Lower lobe of right lung (tissue), 2 donors: ENCODE measurements at places on chromosomes 13 and 19. TPM values are rescaled to one million over a fixed set of nuclear protein-coding genes. Genes with fewer than 3 reads are reported as not detected.

The C19orf18 gene
- 1.0 TPM for total RNA-seq

The CYP2S1 gene
- 11.0 TPM for total RNA-seq

The NLRP8 gene
- not detected for total RNA-seq

The ZNF611 gene
- total RNA-seq: 24.4 TPM

The ARRDC5 gene
- total RNA-seq: 0.83 TPM

The SULT2A1 gene
- total RNA-seq: not detected

The ZNF681 gene
- total RNA-seq: 1.7 TPM

The CARM1 gene
- 27.5 TPM for total RNA-seq

The FCGBP gene
- 95.3 TPM for total RNA-seq

DNA sequence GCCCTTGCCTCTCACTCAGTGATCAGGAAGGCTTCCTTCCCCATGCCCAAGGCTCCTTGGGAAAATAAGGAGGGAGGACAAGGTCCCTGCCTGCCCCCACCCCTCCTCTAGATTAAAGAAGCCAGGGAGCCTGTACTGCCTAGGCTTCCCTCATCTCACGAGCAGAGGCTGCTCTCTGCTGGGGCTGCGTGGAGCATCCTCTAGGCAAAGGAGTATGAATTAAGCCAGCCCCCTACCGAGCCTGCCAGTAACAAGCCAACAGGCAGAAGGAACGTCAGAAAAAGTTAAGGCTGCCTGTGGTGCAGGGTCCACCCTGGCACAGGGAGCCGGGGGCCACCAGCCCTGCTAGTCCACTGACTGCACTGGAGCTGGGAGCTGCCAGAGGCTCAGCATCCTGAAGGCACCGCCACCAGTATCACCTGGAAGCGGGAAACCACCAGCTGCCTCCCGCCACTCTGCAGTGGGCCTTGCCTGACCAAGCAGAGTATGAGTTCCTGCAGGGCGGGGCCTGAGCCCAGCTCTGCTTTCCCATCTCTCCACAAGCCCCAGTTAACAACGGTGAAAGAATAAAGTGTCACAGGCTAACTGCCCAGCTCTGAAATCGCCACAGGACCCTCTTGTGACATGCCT, 6.8 kb downstream of the NAPA start:
- peaks cover 70% of the 10 kb centered on the region for H3K4me1 ChIP-seq
- H3K27me3 ChIP-seq: no peaks in the 10 kb centered on the region
- no peak overlapping the region for H3K4me3 ChIP-seq
- H3K36me3 ChIP-seq: peaks cover 38% of the 10 kb centered on the region
- no peak overlapping the region for H3K27ac ChIP-seq

GRCh38 chr13:30982506-30982905, 50.0 kb downstream of the TEX26 start:
- H3K27me3 ChIP-seq: peaks cover 3% of the 10 kb centered on the region
- no peaks in the 10 kb centered on the region for H3K4me1 ChIP-seq
- no peaks in the 10 kb centered on the region for H3K36me3 ChIP-seq
- no peak overlapping the region for H3K27ac ChIP-seq
- no peak for DNase-seq

DNA sequence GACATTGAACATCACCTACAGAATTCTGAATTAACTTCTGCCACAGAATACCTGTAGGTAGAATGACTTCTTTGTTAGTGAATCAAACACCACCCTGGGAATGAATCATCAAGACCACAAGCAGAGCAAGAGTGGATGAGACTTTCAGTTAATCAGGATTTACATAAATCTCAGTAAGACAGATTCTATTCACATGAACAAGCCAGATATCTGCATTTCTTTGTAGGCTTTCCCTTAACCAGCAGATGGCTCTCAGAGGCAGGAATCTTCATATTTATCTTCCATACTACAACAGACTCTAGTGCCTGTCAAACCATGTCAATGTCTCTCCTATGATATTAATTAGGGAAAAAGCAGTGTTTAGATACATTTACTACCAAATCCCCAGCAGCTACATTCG, 412.1 kb downstream of the KLF12 start:
- H3K36me3 ChIP-seq: no peaks in the 10 kb centered on the region
- DNase-seq: no peak
- no peaks in the 10 kb centered on the region for H3K27me3 ChIP-seq
- H3K4me3 ChIP-seq: no peak overlapping the region
- H3K27ac ChIP-seq: no peak overlapping the region

DNA sequence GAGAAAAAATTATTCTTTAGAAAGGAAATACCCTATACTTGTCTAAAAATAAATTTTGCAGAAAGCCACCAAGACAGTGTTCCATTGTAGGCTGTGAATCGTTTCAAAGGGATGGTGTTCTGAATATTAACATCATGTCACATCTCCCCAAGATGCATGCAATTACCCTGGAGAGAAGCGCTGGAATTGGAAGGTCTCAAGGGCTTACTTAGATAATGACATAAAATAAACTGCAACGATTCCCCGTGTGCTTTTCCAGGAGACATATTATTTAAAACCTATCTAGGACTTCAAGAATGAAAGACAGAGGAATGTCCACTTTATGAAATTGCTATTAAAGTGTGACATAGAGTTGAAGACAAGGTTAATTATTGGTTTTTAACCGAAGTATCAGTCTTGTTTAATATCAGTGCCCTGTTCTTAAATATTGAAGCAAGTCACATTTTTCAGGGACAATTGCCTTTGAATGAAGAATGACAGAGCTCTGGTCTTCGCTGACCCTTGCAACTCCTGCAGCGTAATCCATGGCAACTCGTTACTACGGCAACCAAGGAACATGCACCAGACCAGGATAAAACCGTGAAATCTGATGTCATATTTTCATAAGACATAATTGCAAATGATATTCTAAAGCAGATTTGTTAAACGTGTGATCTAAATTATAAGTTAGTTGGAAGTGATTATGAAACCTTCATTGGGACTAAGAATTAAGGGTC, 91.7 kb downstream of the EFNB2 start:
- no peak overlapping the region for H3K27ac ChIP-seq
- no peaks in the 10 kb centered on the region for H3K4me1 ChIP-seq
- H3K4me3 ChIP-seq: no peak overlapping the region
- DNase-seq: no peak
- H3K36me3 ChIP-seq: no peaks in the 10 kb centered on the region
- H3K27me3 ChIP-seq: no peaks in the 10 kb centered on the region

DNA sequence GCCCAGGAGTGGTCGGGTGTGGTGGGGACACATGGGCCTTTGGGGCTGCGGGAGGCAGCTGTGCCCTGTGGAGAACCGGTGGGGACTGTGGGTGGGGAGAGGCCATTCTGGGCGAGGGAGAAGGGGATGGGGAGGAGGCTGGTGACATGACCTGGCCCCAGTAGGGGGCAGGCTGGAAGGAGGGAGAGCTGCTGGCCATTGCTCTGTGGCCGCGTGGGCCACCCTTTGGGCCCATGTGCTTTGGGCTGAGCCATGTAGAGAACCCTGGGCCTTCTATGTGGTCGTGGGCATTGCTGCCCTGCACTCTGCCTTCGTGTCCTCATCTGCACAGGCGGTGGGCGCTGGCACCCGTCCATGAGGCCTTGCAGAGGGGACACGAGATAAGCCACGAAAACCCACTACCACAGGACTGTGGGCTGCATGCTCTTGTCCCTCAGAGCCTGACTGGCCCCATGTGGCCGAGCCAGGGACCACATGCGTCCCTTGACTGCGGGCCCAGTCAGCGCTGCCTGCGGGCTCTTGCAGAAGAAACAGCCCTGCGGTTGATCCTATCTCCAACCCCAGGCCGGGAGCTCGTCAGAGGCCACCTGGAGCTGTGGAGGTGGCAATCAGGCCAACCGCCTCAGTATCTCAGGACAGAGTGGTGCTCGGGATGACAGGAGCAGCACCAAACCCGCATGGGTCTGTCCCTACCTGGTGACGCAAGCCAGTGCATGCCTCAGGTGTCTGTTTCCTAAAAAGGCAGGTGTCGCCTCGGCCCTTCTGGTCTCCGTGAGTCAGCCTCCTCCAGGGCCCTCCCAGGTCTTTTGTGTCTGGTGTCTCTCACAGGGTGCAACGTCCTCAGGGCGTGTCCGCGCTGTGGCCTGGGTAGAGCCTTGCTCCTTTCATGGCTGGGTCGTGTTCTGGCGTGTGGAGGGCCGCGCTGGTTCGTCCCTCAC, 14.3 kb downstream of the FZR1 start:
- H3K27ac ChIP-seq: no peak overlapping the region
- H3K27me3 ChIP-seq: no peaks in the 10 kb centered on the region
- no peak overlapping the region for H3K4me3 ChIP-seq
- H3K4me1 ChIP-seq: peaks cover 18% of the 10 kb centered on the region

- no peak overlapping the region for H3K4me3 ChIP-seq
- H3K36me3 ChIP-seq: no peaks in the 10 kb centered on the region
- no peaks in the 10 kb centered on the region for H3K27me3 ChIP-seq
- DNase-seq: no peak
- H3K27ac ChIP-seq: peak overlapping the region; percentile 31
- peaks cover 15% of the 10 kb centered on the region for H3K4me1 ChIP-seq
These were observed 141.8 kb downstream of the GPC5 start for GRCh38 chr13:91540158-91540736.

- H3K4me3 ChIP-seq: peak overlapping the region; percentile 91
- H3K36me3 ChIP-seq: peaks cover 5% of the 10 kb centered on the region
- H3K4me1 ChIP-seq: peaks cover 50% of the 10 kb centered on the region
- H3K27ac ChIP-seq: peak overlapping the region; percentile 96
- H3K27me3 ChIP-seq: no peaks in the 10 kb centered on the region
- DNase-seq: peak; percentile 70
These were observed 477 bp downstream of the LNX2 start for GRCh38 chr13:27619728-27620376.

GRCh38 chr13:40169476-40169875, 497.0 kb downstream of the FOXO1 start:
- no peaks in the 10 kb centered on the region for H3K4me1 ChIP-seq
- no peaks in the 10 kb centered on the region for H3K36me3 ChIP-seq
- H3K4me3 ChIP-seq: no peak overlapping the region
- DNase-seq: no peak
- H3K27me3 ChIP-seq: peaks cover 9% of the 10 kb centered on the region
- H3K27ac ChIP-seq: no peak overlapping the region

- no peak for DNase-seq
- peaks cover 14% of the 10 kb centered on the region for H3K4me1 ChIP-seq
- no peaks in the 10 kb centered on the region for H3K27me3 ChIP-seq
- H3K36me3 ChIP-seq: peaks cover 68% of the 10 kb centered on the region
These were observed 70.8 kb downstream of the LNX2 start for GRCh38 chr13:27549406-27549981.

GRCh38 chr13:106243011-106243565, 292.4 kb downstream of the EFNB2 start:
- no peaks in the 10 kb centered on the region for H3K4me1 ChIP-seq
- no peaks in the 10 kb centered on the region for H3K27me3 ChIP-seq
- DNase-seq: no peak
- no peaks in the 10 kb centered on the region for H3K36me3 ChIP-seq

GRCh38 chr19:1626417-1627010, 21.3 kb upstream of the UQCR11 start:
- DNase-seq: no peak
- H3K27me3 ChIP-seq: no peaks in the 10 kb centered on the region
- peaks cover 29% of the 10 kb centered on the region for H3K36me3 ChIP-seq
- no peaks in the 10 kb centered on the region for H3K4me1 ChIP-seq

GRCh38 chr13:92829930-92830329, 396.7 kb upstream of the GPC6 start:
- no peaks in the 10 kb centered on the region for H3K36me3 ChIP-seq
- H3K4me1 ChIP-seq: no peaks in the 10 kb centered on the region
- DNase-seq: no peak
- H3K27me3 ChIP-seq: no peaks in the 10 kb centered on the region
- H3K27ac ChIP-seq: no peak overlapping the region

- no peaks in the 10 kb centered on the region for H3K4me1 ChIP-seq
- no peak for DNase-seq
- H3K4me3 ChIP-seq: no peak overlapping the region
- H3K27me3 ChIP-seq: no peaks in the 10 kb centered on the region
- peaks cover 13% of the 10 kb centered on the region for H3K36me3 ChIP-seq
These were observed 83.4 kb downstream of the GPR12 start for GRCh38 chr13:26677156-26677555.

DNA sequence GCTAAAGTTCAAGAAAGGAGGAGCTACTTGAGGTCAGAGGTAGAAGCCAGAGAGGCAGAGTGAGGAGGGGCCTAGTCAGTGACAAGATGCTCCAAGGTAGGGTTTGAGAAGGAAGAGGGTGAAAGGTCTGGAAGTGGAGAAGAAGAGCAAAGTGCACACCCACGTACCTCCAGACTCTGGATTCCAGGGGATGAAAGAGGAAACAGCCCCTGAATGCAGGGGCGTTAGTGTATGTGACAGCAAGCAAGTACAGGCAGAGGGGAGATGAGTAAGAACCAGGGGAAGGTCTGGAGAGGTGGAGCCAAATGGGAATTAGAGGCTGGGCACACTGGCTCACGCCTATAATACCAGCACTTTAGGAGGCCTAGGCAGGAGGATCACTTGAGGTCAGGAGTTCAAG, 8.7 kb downstream of the RPS28 start:
- peaks cover 22% of the 10 kb centered on the region for H3K4me1 ChIP-seq
- no peak overlapping the region for H3K27ac ChIP-seq
- peaks cover 23% of the 10 kb centered on the region for H3K27me3 ChIP-seq
- H3K36me3 ChIP-seq: peaks cover 38% of the 10 kb centered on the region
- no peak for DNase-seq
- H3K4me3 ChIP-seq: no peak overlapping the region

DNA sequence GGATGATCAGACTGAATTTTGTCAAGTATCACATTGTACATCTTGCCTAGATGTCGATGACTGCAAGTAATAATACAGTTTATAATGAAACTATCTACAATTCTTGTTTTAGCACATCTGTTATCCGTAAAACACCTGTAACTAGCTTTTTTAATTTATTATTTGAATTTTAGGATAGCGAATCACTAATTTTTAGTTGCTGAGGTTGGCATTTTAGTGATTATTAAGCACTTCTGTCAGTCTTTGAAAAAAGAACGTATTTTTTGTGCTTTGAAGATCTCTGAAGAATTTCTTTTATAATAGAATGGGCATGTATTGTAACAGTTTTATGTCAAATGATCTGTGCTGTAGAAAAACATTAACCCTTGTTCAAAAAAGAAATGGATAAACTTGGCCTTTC, 11.5 kb upstream of the MLNR start:
- no peaks in the 10 kb centered on the region for H3K4me1 ChIP-seq
- H3K36me3 ChIP-seq: peaks cover 53% of the 10 kb centered on the region
- H3K27me3 ChIP-seq: no peaks in the 10 kb centered on the region
- no peak for DNase-seq
- no peak overlapping the region for H3K4me3 ChIP-seq

- no peaks in the 10 kb centered on the region for H3K36me3 ChIP-seq
- DNase-seq: no peak
- H3K27me3 ChIP-seq: no peaks in the 10 kb centered on the region
- H3K27ac ChIP-seq: peak overlapping the region; percentile 22
- no peak overlapping the region for H3K4me3 ChIP-seq
These were observed 18.1 kb upstream of the EID2 start for GRCh38 chr19:39557811-39558623.

- no peak overlapping the region for H3K4me3 ChIP-seq
- H3K36me3 ChIP-seq: peaks cover 33% of the 10 kb centered on the region
- H3K27me3 ChIP-seq: no peaks in the 10 kb centered on the region
- peak overlapping the region; percentile 79 for H3K27ac ChIP-seq
- peaks cover 84% of the 10 kb centered on the region for H3K4me1 ChIP-seq
- peak; percentile 76 for DNase-seq
These were observed 6.3 kb downstream of the GRAMD1A start for GRCh38 chr19:35006342-35006998.

- no peak for DNase-seq
- peaks cover 81% of the 10 kb centered on the region for H3K36me3 ChIP-seq
- H3K4me3 ChIP-seq: no peak overlapping the region
- no peaks in the 10 kb centered on the region for H3K4me1 ChIP-seq
These were observed 20.2 kb downstream of the C19orf44 start for GRCh38 chr19:16516381-16516780.
